ENCODE measurements at places on chromosomes 13 and 19. TPM values are rescaled to one million over a fixed set of nuclear protein-coding genes. Genes with fewer than 3 reads are reported as not detected.

DNA sequence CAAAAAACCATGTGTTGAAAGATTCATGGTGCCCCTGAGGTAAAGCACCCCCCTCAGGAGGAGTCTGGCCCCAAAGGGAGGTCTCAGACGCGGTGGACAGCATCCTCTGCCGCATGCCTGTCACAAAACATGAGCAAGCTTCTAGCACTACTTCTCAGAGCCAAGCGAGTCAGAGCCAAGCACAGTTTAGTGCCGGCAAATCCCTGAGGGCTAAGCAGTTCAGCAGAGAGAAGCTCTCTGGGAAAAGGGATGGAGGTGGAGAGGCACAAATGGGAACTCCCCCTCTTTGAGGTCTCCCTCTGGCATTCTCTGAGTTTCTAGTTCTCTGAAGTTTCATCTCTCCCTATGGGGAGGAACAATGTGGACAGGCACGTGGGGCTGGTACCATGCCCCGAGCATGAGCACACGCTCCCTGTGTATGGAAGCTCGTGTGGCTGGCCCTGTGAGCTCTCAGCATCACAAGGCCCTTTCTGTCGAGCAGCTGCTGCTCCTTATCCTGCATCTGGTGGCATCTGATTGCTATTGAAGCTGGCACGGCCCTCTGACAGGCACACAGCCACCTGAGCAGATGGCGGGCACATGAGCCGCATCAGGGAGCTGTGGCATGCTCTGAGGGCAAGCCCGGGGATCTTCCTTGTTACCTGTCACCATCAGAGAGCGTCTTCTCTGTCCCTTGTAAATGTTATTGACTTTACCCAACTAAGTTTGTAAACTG lies 325.1 kb downstream of the SLC7A1 start:
- DNase-seq: no peak

GRCh38 chr13:48748681-48749080 lies 95.0 kb downstream of the CYSLTR2 start:
- no peak for DNase-seq

ZNF888 gene
- 2.2 TPM for polyA plus RNA-seq

DNA sequence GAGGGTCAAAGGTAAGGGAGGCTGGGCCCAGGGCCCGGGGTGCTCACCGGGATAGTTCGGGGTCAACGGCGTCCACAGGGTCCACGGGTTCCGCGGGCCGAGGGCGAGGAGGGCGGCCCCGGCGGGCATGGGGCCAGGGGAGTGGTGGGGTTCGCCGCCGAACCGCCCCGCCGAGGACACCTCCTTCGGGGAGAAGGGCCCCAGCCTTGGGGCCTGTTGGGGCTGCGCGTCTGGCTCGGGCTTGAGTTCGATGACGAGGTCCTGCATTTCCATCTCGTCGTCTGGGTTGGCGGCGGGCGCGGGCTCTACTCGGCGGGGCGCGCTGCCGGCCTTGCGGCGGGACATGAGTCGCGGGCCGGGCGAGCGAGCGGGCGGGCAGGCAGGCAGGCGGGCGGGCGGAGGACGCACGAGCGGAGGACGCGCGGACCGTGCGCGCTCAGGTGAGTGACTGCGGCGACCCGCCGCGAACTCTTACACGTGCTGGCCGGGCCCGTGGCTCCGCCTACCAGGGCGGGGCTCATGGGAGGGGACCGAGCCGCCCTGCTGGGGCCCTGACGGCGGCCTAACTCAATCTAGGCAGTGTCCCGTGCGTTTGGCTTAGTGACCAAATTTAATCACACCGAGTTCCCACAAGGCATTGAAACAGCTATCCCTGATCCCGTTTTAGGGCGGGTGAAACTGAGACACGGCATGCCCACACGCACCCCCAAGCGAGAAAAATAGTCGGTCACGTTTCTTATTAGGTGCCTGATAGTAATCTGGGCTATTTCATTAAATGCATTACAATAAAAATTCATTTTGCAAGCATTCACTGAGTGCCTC lies at the start of gene ZNF296:
Gene ZNF296, minus strand, starts transcription at position 450 of the 822 bp plus-strand sequence. Its CDS starts 105 bp downstream, at position 345.
- no peak for DNase-seq

- no peak for DNase-seq
Measured at GRCh38 chr13:22801402-22802003, 379.3 kb upstream of the SGCG start.

- DNase-seq: no peak
Measured at GRCh38 chr19:16205205-16206045, 7.7 kb downstream of the AP1M1 start.

DNA sequence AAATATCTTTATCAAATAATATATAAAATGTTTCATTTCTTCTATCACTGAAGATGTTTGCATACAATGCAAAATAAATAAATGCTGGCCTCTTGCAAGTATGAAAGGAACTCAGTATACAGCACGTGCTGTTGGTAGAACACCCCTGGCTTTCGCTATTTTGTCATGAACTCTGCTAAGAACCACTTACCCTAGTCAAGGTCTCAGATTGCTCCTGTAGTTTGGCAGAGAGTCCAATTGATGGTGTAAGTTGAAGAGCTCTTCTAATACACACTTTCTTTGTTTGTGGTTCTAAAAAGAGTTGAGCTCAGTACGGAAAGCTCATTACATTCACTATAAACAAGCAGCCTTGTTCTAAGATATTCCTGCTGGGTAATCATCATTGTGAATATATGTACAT lies 1258.9 kb downstream of the EFNB2 start:
- no peak for DNase-seq

DNA sequence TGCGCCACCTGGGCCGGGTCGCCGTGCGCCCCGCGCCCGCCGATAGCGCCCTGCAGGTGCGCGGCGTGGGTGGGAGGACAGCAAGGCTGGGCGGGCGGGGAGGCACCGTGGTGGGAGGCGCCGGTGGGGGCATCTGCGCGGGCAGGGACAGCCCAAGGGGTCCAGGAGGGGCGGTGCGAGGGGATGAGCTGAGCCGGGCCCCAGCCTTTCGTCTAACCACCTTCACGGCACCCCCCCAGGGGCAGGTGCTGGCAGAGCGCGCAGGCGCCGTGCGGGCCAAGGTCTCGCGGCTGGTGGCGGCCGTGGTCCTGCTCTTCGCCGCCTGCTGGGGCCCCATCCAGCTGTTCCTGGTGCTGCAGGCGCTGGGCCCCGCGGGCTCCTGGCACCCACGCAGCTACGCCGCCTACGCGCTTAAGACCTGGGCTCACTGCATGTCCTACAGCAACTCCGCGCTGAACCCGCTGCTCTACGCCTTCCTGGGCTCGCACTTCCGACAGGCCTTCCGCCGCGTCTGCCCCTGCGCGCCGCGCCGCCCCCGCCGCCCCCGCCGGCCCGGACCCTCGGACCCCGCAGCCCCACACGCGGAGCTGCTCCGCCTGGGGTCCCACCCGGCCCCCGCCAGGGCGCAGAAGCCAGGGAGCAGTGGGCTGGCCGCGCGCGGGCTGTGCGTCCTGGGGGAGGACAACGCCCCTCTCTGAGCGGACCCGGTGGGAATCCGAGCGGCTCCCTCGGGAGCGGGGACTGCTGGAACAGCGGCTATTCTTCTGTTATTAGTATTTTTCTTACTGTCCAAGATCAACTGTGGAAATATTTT lies 3.1 kb downstream of the KISS1R start:
- no peak for DNase-seq

RNF113B gene
- not detected for polyA plus RNA-seq

All from AG04450 (cell line).